H4 (cell line): ENCODE measurements at places on chromosomes 11 and 22. TPM values are rescaled to one million over a fixed set of nuclear protein-coding genes. Genes with fewer than 3 reads are reported as not detected.

DNA sequence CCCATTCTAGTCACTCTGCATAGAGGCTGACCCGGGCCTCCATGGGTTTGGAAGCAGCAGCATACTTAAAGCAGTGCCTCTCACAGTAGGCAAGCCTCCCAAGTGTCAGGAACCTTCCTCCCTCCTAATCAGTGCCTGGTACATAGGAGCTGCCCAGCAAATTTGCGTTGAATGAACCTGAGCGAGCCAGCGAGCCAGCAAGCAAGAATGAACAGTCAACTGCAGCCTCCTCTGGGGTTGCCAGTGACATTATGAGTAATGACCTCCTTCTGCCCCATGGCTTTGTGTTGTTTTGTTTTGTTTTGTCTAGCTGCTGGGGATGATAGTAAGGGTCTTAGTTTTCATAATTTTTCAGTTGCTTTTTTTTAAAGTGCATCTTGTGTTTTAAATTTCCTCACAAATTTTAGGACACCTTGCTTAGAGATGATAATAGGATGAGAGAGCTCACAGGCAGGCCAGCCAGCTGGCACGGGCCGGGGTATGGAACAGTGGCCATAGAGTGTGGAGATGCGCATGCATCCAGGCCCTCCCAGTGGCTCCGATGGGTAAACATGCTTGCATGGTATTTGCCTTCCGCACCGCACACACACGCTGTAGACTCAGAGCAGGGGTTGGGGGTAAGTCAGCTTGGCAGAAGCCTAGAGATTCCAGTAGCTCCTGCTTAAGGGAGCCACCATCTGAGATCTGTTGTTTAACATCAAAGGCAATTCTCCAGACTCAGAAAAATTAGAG, 36.1 kb downstream of the TTC12 start:
- no peak for DNase-seq

The SERPING1 gene
- total RNA-seq: 1.2 and 8.3 TPM in 2 replicates

The KDM4E gene
- not detected in 2 replicates for total RNA-seq

DNA sequence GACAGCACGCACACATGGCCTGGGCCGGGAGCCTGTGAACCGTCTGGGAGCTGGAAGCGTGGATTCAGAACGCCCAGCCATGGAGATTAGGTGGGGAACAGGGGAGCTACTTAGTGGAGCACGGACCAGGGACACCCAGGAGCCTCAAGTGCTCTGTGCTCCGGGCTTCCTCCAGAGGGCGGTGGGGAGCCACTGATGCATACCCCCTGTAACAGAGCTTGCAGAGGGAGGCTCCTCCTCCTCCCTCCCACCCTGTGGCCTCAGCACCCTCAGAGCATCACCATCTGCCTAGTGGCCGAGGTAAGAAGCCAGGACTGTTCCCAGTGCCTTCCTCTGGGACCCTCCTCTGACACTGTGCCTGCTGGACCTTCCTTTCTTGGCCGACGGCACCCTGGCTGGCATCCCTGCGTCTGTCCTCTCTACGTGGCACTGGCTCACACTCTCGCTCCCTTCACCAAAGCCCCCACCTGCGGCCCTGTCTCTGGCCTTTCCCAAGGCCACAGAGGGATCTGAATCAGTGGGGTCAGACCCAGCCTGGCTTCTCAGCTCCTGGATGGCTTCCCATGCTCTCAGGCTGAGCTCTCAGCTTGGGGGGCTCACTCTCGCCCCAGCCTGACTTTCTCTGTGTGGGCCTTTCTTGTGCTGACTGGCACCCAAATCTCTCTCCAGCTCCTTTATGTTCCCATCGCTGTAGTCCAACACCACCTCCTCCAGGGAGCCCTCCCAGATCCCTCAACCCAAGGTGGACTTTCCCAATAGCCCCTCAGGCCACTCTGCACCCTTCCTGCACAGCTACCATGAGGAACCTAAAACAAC, 780.9 kb downstream of the BRD1 start:
- DNase-seq: no peak

The SLC22A25 gene
- not detected in 2 replicates for total RNA-seq

DNA sequence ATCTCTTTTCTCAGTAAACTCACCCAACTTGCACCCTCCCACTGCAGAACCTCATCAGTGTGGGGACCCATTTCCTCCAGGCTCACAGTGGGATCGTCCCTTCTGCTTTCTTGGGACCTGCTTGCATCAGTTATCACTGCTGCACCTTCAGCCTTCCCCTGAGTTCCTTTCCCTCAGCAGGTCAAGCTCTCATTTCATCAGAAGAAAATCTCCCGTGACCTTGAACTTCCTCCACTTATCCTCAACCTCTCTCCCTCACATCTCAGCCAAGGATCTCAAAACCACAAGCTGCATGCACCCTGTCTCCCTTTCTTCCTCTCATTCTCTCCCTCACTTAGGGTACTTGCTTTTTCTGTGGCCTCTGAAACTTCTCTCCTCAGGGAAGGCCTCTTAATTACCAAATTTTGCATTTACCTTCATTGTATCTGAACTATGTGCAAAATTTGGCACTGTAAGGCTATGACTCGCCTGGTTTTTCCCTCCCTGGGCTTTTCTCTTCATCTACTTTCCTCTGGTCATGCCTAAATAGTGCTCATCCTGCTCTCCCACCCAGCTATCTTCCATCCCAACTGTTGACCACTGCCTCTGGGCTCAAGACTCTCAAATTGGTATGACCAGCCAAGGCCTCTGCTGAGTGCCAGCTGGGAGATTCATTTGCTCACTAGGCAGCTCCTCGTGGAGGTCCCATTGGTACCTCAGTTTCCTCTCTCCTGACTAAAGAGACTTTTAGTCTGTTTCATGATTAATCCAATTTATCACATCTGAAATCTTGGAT, 2.7 kb upstream of the RCE1 start:
- no peak for DNase-seq

GRCh38 chr11:75899806-75900205, 84.8 kb downstream of the UVRAG start:
- no peak for DNase-seq

- DNase-seq: no peak
Measured at GRCh38 chr11:123480290-123480815, 50.3 kb downstream of the GRAMD1B start.

DNA sequence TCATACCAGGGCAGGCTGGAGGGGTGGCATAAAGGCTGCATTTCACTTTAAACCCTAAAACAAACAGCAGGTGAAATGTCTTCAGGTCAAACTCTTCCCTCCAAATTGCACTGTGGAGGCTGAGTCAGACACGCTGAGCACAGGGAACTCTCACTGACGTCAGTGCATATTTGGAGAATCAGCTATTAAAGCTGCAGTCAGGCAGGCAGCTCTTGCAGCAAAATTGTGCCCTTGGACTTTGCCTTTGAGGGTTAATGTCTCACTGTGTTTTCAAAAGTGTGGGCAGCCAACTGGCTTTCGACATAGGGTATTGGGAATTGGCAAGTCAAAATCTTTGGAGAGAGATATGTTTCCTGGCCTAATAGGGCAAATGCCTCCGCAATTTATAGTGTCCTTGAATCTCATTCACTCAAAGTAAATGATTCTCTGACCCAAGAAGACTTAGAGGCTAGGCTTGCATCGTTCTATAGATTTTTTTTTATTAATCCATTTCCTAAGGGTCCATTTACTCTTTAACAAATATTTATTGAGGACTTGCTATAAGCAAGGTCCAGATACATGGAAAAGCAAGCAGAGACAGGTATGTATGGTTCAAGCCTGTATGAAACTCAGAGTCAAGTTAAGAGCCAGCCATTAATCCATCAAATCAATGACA, 27.7 kb upstream of the SMCO4 start:
- DNase-seq: peak; percentile 47

The PYGM gene
- total RNA-seq: 0.25 TPM in 1 of 2 replicates, not detected in the other

The OR5B21 gene
- total RNA-seq: not detected in 2 replicates

The OR8G5 gene
- total RNA-seq: not detected in 2 replicates

The HPS5 gene
- total RNA-seq: 22.5 and 28.8 TPM in 2 replicates

The TMPRSS5 gene
- total RNA-seq: 0.14 TPM in 1 of 2 replicates, not detected in the other

The TNNT3 gene
- total RNA-seq: not detected in 2 replicates

The EIF4ENIF1 gene
- total RNA-seq: 3.4 and 6.1 TPM in 2 replicates

DNA sequence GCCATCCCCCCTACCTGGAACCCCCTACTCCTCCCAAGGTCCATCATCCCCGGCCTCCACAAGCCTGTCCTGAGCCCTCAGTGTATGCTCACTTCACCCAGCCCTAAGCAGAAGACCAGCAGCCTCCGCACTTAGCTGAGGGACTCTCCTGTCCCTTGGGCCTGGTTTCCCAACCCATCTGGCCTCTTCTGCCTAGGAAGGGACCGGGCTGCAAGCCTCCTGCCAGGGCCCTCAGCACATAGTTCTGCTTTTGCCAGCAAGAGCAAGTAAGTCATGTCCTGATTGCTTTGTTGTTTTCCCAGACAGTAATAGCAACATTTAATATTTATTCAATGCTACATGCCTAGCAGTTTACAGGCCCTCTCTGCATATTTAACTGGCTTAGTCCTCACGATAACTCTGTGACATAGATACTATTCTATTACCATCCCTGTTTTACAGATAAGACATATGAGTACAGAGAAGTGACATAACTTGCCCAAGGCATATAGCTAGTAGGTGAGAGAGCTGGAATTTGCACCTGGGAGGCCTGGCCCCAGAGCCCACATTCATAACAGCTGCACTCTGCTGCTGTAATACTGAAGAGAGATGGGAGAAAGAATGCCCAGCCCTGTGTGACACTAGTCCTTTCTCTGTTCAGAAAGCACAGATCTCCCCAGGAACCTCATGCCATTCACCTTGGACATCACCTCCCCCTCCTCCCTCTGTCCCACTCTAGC, 139.2 kb downstream of the PARVA start:
- no peak for DNase-seq

DNA sequence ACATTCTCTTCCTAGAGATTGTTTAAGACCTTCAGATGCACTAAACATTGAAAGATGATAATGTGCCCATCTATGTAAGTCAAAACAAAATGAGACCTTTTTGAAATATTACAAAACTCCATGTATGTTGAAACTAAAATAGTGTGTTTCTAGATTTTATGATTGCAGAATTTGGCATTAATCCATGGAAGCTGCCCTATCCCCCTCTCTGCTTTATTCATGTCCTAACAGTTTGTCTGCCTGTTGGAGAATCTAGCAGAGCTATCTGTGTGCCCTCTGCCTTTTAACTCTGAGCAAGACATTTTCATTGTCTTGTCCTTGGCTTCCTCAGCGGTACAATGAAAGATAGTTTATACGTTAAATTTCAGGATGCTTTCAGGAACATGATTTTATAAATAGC, 105.5 kb downstream of the FAT3 start:
- DNase-seq: no peak

GRCh38 chr22:21761086-21761485, 25.5 kb upstream of the YPEL1 start:
- DNase-seq: peak; percentile 72

GRCh38 chr11:94832604-94833235, 64.6 kb downstream of the AMOTL1 start:
- no peak for DNase-seq

GRCh38 chr11:61637277-61637676, 42.9 kb upstream of the DAGLA start:
- DNase-seq: no peak

- DNase-seq: no peak
Measured at GRCh38 chr11:125343086-125343717, 152.9 kb downstream of the FEZ1 start.

DNA sequence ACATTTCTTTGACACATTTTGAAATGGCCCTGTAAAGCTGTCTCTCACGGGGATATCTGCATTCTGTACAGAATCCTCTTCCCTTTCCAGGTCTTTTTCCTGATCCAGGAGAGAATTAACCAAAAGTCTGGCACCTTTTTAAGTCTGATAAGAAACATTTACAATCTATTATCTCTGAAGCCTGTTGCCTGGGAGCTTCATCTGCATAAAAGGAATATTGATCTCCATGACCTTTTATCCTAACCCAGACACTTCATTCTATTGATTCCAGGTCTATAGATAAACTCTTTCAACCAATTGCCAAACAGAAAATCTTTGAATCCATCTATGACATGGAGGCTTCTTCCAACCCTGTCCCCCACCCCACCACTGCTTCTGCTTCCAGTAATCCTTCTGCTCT, 33.7 kb upstream of the EI24 start:
- DNase-seq: no peak

The RASD2 gene
- total RNA-seq: 0.08 and 0.43 TPM in 2 replicates

The GGTLC3 gene
- not detected in 2 replicates for total RNA-seq

- DNase-seq: peak; percentile 96
Measured at GRCh38 chr22:47333625-47334024, 571.2 kb downstream of the TBC1D22A start.

The UPK3A gene
- total RNA-seq: not detected in 2 replicates
